ENCODE measurements at places on chromosomes 11 and 22.

DNA sequence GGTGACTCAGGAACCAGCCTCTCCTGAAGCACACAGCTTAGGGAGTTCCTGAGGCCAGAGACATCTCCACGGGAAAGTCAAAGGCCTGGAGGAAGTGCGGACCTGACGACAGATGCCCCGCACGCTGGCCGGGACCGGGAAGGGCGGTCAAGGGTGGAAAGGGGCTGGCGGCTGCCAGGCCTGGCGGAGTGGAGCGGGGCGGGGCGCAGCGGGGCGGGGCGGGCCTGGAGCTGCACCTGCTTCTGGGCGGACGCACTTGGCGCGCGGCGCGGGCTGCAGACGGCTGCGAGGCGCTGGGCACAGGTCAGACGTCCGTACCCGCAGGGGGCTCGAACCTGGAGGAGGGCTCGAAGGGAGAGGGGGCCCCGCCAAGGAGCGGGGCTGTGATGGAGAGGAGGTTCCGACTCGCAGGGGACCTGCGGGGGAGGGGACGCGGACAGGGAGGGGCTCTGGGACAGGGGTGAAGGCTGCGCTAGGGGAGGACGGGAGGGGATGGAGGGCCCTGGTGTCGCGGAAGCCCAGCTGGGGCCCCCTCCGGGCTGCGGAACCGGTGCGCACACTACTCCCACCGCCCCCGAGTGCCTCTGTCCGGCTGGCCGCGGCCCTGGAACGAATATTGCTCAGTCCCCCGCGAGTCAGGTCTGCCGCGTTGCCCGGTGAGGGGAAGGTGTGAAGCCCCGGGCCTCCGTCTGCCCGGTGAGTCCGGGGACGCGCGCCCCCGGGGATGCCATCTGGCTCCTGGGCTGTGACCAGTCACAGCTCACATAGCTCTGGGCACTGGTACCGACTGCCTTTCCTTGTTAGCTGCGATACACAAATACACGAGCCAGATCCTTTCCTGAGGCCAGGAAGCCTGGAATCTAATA is at the start of gene TMEM45B:
TMEM45B (plus strand) TSS at position 253 of the 866 bp plus-strand sequence. CDS start 36,635 bp downstream, outside the sequence.
- DNase-seq = no peak

- no peak for DNase-seq
Measured at GRCh38 chr11:36086366-36086765, 142.5 kb downstream of the LDLRAD3 start.

GRCh38 chr11:86101493-86101892 is 32.6 kb upstream of the PICALM start:
- DNase-seq = no peak

- DNase-seq = no peak
Measured at GRCh38 chr22:35426801-35427140, 26.8 kb downstream of the MCM5 start.

DNA sequence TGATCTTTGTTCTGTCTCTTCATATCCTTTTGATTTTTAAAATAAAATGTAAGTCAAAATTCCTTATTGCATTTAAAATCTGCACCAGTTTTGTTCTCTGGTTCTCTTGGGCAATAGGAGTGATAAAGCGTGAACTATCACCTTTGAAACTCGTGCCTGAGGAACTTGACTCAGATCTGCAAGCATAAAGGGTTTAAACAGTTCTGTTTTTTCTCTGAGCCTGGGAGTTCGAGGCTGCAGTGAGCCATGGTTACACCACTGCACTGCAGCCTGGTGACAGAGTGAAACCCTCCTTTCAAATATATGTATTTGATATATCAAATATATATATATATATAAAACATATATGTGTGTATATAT is 38.9 kb upstream of the CLMP start:
- no peak for DNase-seq

DNA sequence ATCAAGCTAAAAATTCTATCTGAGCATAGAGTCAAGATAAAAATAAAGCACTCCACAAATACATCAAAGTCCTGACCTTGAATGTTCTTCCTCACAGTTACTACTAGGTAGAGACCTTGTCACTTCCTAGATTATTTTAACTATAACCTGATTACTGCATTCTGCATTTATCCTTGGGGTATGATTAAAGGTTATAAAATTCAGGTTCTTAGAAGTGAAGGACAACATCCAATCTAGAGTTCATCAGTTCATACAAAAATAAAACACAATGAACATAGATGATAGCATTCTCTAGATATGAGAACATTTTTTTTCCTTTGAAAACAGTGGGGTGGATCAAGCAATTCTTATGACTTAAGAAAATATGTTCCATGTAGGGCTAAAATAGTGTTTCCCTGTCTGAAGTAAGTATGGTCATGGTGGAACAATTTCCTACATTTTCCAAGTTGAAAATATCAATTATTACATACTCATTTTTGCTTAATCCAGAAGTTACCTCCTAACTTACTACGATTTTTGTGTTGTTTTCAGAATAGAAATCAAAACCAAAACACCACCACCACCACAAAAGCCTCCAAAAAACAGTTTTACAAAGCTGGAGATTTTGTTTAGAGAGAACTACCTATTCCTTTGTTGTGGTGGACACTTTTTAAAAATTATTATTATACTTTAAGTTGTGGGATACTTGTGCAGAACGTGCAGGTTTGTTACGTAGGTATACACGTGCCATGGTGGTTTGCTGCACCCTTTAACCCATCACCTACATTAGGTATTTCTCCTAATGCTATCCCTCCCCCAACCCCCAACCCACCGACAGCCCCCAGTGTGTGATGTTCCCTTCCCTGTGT is 112.0 kb upstream of the DDI1 start:
- no peak for DNase-seq

DNA sequence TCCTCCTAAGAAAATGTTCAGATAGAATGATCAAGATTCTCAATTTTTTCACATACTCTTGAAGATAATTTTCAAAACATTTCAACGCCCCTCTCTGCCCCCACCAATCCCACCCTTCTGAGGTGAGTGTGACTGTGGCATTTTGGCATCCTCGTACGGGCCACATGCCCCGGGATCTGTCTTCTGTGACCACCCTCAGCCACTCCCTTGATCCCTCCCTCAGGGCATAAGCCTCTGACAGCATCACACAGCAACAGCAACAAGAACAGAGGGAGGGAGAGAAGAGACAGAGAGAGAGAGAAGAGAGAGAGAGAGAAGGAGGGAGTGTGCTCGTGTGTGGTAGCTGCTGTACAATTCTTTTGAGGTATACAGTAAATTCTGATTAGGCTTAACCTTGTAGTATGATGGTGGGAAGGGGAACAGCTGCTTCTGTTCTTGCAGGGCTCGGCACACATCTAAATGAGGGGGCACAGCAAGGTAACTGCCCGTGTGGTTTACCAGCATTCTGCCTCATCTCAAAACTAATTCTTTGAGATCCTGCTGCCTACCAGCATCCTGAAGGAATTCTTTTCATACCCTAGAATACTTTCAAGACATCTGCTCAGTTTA is 21.4 kb downstream of the SCUBE2 start:
- no peak for DNase-seq

GRCh38 chr11:61092280-61092766 is 10.0 kb upstream of the CD5 start:
- peak; percentile 77 for DNase-seq

DNA sequence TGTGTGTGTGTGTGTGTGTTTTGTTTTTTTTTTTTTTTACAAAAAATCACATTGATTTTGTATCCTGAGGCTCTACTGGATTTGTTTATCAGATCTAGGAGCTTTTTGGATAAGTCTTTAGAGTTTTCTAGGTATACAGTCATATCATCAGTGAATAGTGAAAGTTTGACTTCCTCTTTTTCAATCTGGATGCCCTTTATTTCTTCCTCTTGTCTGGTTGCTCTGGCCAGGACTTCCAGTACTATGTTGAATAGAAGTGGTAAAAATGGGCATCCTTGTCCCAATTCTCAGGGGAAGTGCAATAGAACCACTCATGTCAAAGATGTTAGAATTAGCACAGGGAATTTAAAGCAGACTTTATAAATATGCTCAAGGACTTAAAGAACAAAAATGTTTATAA is 32.6 kb upstream of the PRDM11 start:
- DNase-seq = no peak

GRCh38 chr22:47293368-47294221 is 531.1 kb downstream of the TBC1D22A start:
- DNase-seq = peak; percentile 22

GRCh38 chr11:61413496-61413895 is 16.3 kb downstream of the CPSF7 start:
- DNase-seq = no peak

DNA sequence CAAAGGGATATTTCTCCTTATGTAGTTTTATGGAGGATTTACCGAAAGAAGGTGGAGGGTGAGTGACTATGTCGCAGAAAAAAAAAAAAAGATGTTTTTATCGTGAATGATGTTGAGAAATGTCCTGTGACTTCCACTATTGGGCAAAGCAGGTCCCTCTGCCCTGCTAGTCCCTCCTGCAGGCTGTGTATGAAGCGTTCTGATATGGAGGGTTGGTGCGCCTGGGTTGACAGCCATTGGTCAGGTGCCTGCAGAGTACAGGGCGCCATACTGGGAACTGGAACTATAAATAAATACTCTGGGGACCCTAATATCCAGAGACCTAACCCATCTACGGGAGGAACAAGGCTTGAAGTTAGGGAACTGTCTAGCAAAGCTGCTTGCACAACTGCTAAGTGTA is 1.5 kb downstream of the IL17RA start:
- no peak for DNase-seq

GRCh38 chr11:24514219-24514594 is 17.4 kb downstream of the LUZP2 start:
- no peak for DNase-seq

DNA sequence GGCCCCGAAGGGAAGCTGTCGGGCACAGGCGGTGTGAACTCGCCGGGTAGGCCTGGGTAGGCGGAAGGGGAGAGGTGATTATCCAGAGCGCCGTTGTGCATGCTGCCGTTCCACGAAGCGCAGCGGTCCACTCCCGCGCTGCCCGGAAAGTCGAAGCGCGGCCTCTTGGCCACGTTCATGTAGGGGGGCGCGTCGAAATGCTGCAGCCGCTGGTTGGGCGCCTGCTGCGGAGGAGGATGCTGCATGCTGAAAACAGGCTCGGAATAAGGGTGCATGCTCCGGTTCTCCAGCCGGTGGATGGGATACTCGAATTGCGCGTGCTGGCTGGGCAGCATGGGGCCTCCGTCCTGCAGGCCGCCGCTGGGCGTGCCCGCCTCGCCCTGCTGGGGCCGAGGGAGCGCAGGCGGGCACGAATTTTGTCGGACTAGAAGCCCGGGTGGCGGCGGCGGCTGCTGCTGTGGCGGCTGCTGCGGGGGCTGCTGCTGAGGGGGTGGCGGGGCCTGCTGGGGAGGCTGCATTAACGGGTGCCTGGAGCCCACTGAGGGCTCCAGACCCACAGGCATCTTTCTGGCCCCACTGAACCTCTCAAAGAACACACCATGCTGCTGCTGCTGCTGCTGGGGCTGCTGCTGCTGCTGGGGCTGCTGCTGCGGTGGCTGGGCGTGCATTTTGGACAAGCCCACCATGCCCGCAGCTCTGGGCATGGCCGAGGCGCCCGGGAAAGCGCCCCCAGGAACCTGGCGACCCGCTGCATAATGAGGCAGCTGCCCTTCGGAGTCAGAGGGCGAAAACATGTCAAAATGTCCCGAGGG is 2.3 kb downstream of the MN1 start:
- DNase-seq = no peak

- no peak for DNase-seq
Measured at GRCh38 chr11:94649964-94650623, 82.9 kb downstream of the PIWIL4 start.

DNA sequence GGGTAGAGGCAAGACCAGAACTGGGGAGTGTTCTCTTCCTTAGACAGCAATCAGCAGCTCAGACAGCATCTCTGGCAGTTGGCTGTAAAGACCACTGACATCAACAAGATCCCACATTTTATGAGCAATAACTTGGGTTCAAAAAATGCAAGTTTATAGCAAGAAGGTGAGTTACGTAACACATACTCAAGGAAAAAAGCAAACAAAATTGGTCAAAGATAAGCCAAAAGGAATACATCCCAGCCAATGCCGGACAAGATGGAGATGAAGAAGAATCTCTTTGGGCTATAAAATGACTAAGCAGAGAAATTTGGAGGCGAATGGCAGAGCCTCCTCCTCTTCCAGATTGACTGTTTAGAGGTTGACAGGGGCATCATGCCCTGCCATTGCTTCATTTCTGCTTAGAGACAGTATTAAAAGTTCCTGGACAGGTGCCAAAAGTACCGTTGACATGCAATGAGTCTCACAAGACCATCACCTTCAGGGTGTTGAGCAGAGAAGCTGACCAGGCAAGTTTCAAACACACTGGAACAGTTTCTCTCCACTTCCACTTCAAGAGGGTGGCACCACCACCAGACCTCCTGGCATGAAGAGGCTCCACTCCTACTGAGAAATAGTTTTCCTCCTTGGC is 55.9 kb downstream of the ENDOD1 start:
- DNase-seq = no peak

DNA sequence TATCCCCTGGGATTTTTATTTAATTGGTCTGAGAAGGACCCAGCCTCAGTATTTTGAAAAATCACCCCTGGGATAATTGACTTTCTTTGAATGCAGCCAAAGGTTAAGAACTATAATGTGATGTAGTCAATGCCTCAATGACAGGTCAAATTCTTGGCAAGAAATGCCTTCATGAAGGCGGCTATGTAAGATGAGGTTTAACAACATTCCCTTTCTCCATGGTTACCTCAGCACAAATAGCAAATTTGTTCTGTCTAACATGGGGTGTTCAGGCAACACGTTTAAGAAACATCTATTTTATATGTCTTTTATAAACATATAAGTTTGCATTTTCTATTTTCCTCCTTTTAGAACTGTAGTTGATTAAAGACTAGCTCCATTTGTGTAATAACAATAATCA is 5.3 kb downstream of the SLN start:
- no peak for DNase-seq

- no peak for DNase-seq
Measured at GRCh38 chr22:42768385-42769035, 47.8 kb upstream of the A4GALT start.

DNA sequence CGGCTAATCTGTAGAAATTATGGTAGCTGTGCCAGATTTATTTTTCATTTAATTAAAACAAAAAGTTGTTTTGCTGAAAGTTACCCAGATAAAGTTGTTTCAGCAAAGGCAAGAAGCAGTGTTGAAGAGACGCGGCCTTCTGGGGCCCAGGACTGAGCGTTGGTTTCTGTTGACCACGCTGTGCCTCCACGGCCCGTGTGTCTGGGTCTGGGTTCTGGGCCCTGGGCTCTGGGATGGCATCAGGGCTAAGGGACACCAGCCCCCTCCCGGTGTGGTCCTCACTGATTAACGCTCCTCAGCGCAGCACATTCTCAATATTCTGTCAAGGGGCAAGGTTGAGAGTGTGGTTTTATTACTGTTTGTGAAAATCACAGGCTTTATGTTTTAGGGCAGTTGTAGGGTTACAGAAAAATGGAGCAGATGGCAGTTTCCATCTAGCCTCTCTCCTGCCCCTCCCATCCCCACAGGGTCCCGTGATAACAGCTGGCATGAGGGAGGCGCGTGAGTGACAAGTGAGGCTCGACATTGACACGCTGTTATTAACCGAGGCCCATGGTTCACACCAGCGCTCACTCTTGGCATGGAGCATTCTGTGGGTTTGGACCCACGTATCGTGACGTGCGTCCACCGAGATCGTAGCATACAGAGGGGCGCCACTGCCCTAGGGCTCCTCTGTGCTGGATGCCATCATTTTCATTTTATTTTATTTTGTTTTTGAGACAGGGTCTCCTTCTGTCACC is 1231.4 kb downstream of the BRD1 start:
- DNase-seq = no peak

GRCh38 chr22:38285018-38285417 is 12.2 kb upstream of the TMEM184B start:
- no peak for DNase-seq

All from activated CD8-positive, alpha-beta memory T cell treated with anti-CD3 and anti-CD28 coated beads, Interleukin-2, amount 10 ng/mL, durations not matched to agents 7 days and 5 days (primary cell).